ENCODE measurements at places on chromosomes 12 and 14.

DNA sequence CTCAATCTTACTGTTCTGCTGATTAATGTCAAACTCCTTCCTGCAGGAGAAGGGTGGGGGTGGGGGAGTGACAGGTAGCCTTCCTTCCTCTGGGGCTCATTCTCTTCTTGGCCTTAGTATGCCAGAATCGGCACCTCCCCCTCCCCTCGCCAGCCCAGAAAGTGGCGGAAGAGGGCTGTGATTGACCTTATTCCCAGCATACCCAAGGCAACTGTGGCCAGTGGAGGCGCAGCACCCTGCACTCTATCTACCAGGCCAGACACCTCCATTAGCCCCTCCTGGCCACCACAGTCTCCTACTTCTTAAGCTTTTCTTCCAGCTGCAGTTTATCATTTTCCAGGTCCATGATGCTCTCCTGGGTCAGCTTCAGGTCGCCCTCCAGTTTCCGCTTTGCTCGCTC is 15.5 kb downstream of the MYH6 start:
- no peak for DNase-seq

- no peak for DNase-seq
Measured at GRCh38 chr14:38646391-38646790, 390.5 kb upstream of the CLEC14A start.

DNA sequence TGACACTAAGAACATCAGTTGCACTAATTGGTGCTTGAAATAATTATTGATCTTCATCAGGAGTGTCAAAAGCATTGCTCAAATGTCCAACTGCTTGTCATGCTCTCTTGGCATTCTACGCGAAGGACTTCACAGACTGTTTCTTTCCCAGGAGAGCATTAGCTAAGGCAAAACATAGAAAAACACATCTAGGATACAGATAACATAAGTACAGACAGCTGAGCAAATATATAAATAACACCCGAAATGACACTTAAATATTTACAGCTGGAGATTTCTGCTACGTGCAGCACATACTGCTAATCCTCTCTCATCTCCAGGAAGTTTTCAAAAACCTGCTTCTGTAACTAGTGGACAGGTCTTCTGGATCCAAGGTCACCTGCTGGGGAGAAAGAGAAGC is 120.0 kb upstream of the PRMT8 start:
- DNase-seq = no peak

- DNase-seq = no peak
Measured at GRCh38 chr14:20503898-20504297, 1.4 kb upstream of the RNASE10 start.

GRCh38 chr14:98984719-98985041 is 287.3 kb downstream of the BCL11B start:
- peak; percentile 92 for DNase-seq

DNA sequence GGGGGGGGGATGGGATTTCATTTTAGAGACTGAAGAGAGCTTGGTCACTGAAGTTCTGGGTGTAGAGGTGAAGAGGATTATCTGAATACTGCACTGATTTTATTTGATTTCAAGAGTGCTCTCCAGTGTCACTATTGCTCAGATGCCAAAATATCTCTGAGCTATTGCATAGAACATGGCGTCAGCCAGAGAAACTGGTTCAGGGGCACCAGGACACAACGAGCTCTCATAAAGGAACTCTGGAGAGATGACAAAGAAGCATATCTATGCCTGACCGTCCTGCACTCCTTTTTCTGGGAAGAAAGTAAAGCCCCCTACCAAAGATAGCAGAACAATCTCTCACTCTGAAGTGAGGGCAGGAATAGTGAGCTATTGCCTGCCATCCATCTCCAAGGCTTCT is 2.0 kb downstream of the SLC7A8 start:
- no peak for DNase-seq

GRCh38 chr12:113634982-113635381 is 163.3 kb upstream of the LHX5 start:
- no peak for DNase-seq

GRCh38 chr14:57957441-57957840 is 91.5 kb upstream of the SLC35F4 start:
- peak; percentile 17 for DNase-seq

GRCh38 chr14:76235628-76236027 is 83.9 kb downstream of the GPATCH2L start:
- no peak for DNase-seq

DNA sequence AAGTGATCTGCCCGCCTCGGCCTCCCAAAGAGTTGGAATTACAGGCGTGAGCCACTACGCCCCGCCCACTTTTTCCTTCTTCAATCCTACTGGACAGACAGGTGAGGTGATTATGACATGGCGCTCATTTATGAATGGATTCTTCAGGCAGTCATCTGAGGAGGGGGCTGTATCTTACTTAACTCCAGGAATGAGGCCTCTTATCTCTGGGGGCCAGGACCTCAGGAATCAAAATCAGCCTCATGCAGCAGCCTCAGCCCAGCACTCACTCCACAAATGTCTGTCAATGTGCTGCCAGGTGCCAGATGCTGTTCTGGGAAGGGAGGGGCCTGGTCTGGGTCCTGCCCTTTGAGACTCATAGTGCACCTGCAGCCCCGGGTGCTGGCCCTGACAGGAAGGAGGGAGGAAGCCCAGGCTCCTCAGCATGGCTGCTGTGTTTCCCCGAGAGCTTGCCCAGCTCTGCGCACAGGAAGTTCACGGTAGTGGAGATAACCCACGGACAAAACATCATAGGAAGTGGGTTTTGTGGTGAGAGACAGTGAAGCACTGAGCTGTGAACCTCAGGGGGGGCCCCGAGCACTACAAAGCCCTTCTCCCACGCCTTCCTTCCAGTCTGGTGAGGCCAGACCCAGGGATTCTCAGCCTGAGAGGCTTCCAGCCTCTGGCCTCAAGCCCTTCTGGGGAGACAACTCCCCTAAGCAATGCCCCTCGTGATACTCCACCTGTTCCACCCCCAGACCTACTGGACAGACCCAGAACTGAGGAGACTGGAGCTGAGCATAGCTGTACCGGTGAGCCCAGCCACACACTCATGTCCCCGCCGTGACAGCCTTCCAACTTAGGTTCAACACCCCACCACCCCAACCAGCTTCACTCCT is 22.3 kb downstream of the GALNT6 start:
- no peak for DNase-seq
